Stimulated activated CD8-positive, alpha-beta memory T cell treated with anti-CD3 and anti-CD28 coated beads, Interleukin-15, amount 100 ng/mL, for 48 hours (primary cell): ENCODE measurements at places on chromosomes 2 and 18.
A peak's percentile ranks its signal among the peaks of the same experiment; 100 is the strongest.

GRCh38 chr2:201983174-201983573, 50.5 kb upstream of the FZD7 start:
- no peak for DNase-seq

DNA sequence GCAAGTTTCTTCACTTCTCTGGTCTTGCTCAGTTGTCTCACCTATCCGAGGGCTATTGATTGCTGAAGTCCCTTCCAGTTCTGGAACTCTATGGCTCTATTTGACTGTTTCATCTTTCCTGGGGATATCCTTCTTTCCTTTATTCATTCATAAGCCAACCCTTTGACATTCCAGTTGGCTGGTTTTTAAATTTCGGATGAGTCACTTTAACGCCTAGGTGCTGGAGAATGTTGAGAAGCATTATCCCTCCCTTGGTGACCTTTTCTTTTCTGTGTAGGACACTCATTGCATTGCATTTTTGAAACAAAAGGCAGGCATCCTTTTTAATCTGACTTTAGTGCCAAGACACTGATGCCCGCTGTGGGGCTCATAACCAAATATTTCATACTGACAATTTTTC, 307.1 kb downstream of the TSN start:
- DNase-seq: no peak

DNA sequence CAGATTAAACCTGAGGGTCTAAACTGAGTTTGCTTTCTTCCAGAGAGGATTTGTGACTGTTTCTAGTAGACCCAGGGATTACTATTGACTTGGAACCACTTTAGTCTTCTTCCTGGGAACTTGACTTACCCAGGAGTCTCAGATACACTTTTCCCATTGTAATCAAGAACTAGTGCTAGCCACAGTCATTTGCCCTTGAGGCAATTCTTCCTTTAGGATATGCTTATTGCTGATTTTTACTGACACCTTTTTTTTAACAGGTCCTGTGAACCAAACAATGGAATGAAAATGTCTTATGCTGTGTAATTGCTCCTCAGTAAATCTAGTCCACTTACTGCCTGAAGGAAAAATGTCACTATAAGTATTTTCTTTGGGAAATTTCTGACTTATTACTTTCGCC, 78.3 kb downstream of the TAF4B start:
- DNase-seq: no peak

GRCh38 chr2:15009681-15010080, 377.2 kb downstream of the LRATD1 start:
- DNase-seq: no peak

DNA sequence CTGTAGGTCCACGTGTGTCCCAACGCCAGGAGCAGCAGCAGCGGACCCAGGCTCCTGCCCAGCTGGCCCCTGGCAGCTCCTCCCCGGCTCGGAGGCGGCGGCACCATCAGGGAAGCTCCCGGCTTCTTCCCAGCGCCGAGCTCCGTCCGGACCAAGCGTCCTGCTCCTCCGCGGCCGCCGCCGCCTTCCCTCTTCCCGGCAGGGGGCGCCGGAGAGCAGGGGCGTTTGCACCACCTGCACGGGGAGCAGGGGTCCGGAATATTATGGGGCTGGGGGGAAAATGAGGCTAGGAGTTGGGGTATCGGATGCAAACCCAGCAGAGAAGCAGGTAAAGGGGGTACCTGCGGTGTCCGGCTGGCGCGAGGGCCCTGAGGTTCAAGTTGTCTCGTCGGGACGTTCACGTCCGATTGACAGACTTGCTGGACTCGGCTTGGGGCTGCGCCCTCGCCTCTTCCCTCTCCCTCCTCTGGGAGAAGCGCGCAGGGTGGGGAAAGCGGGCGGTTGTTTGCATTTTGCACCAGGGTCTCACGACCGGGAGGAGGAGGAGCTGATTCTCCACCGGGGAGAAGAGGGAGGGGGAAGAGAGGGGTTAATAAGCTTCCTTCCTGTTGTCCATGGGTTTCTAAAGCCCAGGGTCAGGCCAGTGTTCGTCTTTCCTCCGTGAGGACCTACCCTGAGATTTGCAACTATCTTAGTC, at the start of gene CCBE1:
TSS of gene CCBE1 (minus strand) at position 188 of the 697 bp plus-strand sequence.
- DNase-seq: no peak

GRCh38 chr2:72084584-72084976, 63.1 kb downstream of the CYP26B1 start:
- no peak for DNase-seq

- no peak for DNase-seq
Measured at GRCh38 chr2:208545403-208546042, 138.9 kb downstream of the PTH2R start.

- DNase-seq: no peak
Measured at GRCh38 chr2:202687276-202687675, 52.5 kb downstream of the FAM117B start.

DNA sequence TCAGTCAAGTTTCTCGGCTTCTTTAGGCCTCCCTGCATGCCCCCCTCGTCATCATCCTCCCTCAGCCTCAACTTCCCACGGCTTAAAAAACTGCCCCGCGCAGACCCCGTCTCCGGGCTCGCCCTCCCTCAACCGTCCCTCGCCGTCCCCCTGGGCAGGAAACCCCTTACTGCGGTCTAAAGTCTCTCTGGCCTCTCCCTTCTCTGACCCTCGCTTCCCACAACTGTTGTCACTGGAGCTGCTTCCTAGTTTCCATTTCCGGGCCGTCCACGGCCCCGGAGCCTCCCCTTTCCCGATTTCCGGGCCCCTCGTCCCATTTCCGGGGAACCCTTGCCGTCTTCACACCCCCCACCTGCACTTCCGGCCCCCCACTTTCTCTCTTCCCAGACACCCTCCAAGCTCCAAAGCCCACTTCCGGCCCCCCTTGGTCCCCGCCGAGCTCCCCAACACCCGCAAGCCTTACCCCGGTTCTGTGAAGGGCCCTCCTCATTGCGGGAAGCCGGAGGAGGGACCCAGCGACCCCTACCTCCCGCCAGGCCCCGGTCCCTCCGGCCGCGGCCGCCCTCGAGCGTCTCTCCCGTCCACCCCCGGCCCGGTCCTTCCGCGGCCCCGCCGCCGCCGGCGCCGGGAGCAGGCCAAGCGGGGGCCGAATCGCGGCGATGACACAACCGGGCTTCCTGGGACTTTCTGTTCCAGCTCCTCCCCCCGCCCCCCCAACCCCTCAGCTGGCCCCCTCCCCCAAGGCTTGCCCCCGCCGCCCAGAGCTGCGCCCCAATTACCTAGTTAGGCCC, 513 bp downstream of the TRIP12 start:
- peak; percentile 61 for DNase-seq

DNA sequence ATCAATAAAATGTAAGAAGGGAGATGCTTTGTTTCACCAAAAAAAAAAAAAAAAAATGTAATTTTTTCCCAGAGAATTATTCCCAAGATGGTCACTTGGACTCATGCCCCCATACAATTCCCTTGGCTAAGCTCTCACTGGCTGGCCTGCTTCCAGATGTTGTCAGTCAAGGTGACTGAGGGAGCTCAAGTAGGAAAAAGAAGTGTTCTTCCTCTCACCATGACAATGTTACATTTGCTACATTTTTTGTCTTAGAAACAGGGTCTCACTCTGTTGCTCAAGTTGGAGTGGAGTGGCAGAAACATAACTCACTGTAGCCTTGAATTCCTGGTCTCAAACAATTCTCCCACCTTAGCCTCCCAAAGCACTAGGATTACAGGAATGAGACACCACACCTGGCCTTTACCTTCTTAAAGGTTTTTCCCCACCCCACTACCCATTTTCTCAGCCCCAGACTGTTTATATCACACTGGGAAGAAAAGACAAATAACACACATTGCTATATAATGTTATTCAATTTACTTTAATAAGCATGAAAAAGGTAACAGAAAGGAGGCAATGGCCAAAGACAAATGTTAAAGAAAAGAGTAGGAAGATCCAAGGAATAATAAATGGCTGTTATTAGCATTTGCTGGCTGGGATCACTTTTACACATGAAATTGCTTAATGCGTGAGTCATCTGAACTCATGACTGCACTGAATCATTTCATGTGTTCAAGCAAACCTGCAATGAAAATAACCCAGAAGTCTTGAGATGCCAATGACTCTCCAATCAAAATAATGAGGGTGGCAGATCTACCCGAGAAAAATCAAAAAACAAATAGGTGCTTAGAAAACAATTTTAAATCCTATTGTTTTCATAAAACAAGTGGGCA, 45.2 kb downstream of the ACVR1 start:
- no peak for DNase-seq

DNA sequence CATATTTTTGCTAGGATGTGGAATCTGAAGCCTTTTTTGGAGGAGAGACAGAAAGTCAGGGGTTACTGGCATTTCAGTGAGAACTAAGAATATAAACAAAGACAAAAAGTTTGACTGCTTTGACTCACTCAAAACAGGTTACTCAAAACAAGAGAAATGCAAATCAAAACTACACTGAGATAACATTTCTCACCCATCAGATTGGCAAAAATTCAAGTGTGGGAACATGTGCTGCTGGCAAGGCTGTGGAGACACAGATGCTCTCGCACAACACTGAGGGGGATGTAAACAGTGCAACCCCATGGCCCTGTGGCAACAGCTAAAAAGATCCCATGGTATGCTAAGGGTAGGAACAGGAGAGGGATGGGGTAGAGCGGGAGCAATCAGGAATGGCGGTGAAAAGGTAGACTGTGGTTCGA, 86.6 kb downstream of the DTNB start:
- DNase-seq: no peak

GRCh38 chr18:13448335-13448795, 229.8 kb downstream of the LDLRAD4 start:
- DNase-seq: no peak

DNA sequence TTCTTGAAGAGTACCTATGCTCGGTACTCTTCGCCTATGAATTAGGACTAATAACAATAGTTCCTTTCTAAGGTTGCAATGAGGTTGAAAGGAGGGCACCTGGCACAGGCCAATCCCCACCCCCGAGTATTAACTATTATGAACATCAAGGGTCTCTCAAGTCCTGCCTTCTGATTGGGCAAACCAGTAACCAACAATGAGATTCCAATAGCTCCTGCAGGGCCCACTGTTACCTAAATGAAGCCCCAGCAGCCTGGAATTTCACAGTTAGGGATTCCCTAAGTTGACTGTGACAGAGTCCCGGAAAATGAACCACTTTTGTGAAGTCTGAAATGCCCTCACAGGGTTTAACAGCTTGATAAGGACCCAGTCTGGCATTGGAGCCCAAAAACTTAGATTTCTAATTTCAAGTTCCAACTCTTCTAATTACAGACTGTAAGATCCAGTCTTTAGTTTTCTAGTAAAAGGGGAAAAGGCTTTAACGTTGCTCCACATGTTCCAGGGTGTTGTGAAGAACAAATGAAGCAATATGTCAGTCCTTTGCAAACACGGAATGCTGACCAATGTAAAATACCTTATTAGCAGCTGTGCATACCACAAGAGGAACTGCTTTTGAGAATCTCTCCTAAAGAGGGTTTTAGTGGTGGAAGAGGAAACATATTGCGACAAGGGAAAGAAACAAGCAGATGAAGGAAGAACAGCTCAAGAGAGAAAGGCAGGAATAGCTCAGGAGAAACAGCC, 277.7 kb upstream of the MAP2 start:
- DNase-seq: no peak

- DNase-seq: no peak
Measured at GRCh38 chr2:11746807-11747459, 501 bp downstream of the LPIN1 start.

GRCh38 chr18:67318651-67319050, 197.9 kb downstream of the DSEL start:
- DNase-seq: no peak

- DNase-seq: no peak
Measured at GRCh38 chr2:54516842-54517241, 60.7 kb downstream of the SPTBN1 start.

GRCh38 chr2:177633910-177634294, 241.3 kb downstream of the AGPS start:
- no peak for DNase-seq

GRCh38 chr2:56170988-56171387, 12.8 kb upstream of the CCDC85A start:
- no peak for DNase-seq

- DNase-seq: no peak
Measured at GRCh38 chr2:172673056-172673683, 62.5 kb upstream of the RAPGEF4 start.

DNA sequence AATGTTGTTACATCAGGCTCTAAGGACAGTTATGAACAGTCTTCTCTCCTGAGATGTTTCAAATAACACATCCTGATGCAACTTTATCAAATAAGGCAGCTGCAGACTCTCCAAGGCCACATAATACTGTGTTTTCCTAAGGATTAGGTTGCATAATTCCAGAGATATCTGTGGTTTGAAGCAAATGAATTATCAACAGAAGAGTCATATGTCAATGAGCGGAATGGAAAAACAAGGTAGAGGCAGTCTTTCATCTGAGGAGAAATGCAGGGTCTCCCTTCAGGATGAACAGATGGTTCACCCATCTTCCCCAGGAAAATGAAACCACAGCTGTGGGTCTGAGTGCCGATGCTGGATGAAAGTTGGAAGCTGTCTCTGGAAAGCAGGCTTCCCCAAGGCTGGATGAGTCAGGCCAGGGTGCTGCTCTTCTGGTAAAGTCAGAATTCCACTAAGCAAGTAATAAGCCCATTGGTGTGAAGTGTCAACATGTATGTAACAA, 22.2 kb downstream of the LYG1 start:
- DNase-seq: no peak

- no peak for DNase-seq
Measured at GRCh38 chr2:105652014-105652796, 92.5 kb upstream of the NCK2 start.
